ENCODE measurements at places on chromosomes 4 and X. TPM values are rescaled to one million over a fixed set of nuclear protein-coding genes. Genes with fewer than 3 reads are reported as not detected.

The NHSL2 gene
- not detected for total RNA-seq

DNA sequence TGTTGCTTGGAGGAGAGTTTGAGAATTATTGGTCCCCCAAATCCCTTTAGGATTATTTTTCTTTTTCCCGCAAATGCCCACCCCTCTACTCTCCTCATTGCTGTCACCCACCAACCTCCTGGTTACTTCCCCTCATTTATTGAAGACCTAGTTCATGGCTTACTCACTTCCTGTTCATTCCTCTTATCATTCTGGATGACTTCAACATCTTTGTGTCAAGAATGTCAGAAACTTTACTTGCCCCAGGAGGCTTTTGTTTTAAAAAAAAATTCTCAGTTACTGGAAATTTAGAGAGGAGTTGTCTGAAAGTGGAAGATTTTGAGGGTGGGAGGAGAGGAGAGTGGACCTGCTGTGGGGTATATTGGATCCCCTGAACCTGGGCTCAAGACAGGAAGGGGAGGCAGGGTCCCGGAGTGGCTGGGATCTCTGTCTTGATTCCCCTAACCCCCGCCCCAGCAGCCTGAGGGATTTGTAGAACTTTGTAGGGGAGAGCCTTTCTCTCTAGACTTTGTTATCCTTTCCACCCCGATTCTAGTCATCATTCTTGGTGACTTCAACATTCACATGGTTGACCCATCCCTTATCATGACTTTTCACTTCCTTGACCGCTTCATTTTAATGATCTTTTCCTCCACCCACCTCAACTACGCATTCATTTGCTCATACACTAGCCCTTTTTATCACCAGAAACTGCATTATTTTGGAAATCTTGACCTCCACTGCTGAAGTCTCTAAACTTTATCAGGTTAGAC is 69.9 kb upstream of the ESX1 start:
- no peak for DNase-seq

DNA sequence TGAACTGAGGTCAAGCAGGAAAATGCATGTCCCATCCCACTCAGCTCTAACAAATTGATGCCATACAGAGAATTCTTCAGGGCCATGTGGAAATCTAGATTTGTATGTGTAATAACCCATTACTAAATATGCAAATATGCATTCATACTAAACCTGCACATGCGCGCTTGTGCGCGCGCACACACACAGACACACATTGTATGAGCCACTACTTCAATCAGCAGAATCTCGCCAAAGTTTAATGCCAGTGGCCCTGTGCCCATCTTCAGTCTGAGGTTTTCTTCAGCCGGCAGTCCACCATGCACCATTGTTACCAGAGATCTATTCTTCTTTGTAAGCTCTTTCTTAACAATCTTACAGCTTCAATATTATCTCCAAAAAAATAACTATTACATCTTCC is 276.4 kb downstream of the PDGFC start:
- no peak for DNase-seq

- peak; percentile 45 for DNase-seq
These were observed 35.9 kb upstream of the PPM1K start for GRCh38 chr4:88320224-88320779.

- DNase-seq = no peak
These were observed 291.7 kb downstream of the USP46 start for GRCh38 chr4:52367282-52367830.

DNA sequence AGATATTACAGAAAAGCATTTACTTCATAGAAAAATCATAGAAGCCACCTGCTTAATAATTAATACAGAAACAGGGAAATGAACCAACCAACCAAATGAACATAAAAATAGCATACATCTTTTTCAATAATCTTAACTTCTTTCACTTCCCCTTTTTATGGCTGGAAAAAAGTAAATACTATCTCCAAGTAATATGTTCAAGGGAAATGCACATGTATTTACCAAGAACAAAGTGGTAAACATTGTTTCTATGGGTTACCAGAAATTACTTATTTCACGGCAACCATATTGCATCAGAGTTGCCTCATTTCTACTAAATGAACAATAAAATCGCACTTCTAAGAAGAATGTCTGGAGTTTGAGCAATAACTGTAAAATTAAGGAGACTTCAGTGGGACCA is 321.3 kb downstream of the TMA16 start:
- DNase-seq = no peak

Data from HT-29 (cell line).